Immature natural killer cell (primary cell): ENCODE measurements at places on chromosomes 2 and 18.

DNA sequence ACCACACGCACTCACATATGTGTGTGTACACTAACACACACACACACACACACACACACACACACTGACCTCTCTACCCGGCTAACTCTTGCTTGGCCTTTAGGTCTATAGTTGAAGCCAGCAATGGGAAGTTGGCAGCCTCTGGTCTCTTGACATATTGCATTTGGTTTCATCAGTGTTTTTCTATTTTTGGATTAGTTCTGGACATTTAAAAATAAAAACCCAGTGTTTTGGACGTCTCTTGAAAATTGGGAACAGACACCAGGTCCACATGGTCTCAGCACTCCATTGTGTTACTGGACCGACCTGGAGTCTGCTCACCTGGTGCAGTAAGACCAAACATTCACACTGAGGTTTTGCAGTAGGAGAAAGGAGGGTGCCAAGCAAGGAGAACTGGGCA is 50.4 kb upstream of the AFF3 start:
- no peak for DNase-seq

- DNase-seq, result no peak
Observed at GRCh38 chr2:68978098-68978497, 3.7 kb downstream of the GKN1 start.

- DNase-seq, result no peak
Observed at GRCh38 chr2:71669628-71670429, 216.5 kb downstream of the DYSF start.

DNA sequence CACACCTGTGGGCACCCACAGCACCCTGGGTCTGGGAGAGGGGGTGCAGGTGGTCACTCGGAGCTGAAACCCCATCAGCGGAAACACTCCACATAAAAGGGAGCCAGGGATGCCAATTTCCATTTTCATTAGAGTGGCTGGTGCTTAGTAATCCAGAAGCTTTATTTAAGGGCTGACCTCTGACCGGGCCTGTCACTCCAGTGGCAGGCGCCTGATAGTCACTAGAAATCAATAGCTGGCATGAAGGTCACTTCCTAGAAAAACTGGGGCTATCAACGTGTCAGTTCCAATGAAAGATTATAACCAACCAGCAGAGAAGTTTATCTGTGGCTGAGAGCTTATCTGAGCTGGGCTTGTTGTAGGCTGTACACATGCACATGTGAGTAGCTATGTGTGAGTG is 333.7 kb upstream of the SKOR2 start:
- no peak for DNase-seq

DNA sequence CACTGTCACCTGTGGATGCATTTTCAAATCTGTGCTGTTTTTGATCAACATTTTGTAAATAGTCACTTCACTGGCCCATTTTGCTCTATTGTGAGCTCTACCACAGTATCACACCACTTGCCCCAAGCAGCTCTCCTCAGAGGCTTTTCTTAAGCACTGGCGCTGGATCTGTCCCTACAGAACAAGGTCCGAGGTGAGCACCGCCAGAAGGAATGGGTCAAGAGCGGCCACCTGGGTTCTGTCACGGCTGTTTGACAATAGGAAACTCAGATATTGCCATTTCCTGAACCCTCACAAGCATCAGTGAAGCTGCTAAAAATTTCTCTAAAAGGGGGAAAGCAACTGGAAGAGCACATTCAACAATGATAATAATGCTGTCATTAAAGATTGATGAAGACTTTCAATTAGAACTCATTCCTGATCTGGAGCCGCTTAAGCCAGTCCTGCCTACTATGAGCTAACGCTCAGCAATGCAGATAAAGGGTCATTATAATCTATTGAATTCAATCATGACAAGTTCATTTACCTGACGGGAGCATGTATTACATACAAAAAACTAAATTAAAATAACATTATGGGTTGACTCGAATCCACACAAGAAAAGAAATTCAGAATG is 514.0 kb downstream of the GALR1 start:
- no peak for DNase-seq

DNA sequence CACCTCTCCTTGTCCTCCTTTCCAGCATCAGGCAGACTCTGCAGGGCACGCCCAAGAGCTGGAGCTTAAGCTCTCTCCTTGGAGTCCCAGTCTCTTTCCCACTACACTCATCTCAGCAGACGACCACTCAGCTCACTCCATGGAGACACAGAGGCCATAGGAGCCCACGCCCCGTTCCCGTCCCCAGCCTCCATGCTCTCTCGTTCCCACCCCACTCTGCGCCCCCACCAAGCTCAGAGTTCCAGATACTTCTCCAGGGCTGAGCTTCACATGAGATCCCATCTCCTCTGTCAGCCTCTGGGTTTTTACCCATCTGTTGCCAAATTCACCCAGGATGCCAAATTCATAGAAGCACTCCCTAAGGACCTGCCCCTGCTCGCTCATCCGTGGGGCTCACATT is 87.3 kb downstream of the MALT1 start:
- no peak for DNase-seq

DNA sequence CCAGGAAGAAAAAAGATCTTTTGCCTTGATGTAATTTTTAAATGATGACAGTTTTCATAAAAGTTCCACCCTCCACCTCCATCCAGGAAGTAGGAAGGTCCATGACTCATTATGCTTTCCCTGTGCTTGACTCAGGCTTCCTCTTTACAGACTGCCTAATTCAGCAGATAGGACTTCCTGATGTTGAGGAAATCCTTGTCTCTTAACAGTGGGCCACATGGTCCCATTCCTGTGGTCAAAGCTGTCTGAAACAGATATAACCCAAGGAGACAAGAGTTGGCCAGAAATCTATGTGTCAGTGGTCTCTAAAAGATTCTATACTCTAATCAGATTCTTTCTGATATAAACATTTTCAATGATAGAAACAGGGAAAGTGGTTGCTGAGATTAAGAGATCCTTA is 119.1 kb downstream of the BAZ2B start:
- DNase-seq, result no peak

- DNase-seq, result no peak
Observed at GRCh38 chr2:120867290-120868241, 131.9 kb downstream of the GLI2 start.

- no peak for DNase-seq
Observed at GRCh38 chr2:208182835-208183234, 7.0 kb downstream of the C2orf80 start.

DNA sequence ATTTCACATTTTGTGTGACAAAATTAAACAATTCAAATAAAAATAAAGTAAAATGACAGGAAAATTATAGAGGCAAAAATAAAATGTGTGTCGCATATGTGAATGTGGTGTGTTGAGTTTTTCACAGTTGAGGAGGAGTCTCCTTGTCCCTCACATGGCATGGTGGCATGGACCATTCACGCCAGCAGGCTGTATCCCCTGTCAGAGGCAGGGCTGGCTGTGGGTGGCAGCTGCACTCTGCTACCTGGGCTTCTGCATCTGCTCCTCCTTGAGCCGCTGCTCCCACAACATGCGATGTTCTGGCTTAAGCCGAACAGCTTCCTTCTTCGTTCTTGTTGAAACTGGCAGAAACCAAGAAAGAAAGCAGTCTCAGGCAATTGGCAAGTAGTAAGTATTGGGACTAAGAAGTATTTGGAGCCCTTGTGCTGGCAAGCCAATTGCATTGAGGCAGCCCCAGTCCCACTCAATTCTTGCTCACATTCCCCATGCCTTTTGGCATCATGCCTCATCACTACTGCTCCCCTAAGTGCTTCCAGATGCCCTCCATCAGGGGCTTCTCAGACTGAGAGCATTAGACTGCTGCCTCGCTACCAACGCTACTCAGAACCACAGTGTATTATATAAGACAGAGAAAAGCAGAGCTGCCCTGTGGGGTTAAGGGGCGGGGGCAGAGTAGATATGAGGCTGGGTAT is 177.9 kb upstream of the NABP1 start:
- DNase-seq, result no peak

DNA sequence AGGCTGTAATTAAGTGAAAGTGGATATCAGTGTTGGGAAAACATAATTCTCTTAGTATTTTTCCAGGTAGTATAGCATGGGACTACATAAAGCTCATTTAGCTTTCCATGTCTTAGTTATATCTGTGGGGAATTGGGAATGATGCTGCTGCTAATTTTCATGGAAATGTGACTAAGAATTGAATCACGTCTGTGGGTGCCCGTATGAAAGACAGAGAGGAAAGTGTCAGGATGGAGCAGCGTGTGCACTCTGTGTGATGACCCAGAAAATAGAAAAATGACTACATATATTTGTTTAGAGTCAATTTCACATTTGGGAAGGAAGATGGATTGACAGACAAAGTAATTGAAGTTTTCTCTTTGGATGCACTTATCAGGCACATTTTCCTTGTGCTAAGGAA is 212.1 kb downstream of the PTPRM start:
- DNase-seq, result no peak

GRCh38 chr2:69007169-69007568 is 5.8 kb upstream of the ANTXR1 start:
- DNase-seq, result no peak

DNA sequence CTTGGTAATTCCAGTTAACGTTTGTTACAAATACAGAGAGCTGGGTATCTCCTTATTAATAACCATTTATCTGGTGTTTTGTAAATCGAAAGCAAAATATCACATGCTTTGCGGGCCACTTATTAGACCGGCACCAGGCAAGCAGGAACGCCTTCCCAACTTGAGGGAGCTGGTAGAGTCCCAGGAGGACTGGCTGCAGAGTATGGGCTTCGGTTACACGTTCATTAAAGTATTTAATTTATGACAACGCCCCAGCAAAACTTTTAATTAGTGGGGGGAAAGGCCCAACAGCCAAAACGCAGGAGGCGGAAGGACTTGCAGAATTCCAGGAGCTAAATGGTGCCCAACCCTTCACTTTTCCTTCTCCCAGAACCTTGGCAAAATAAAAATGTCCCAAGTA is 3.7 kb downstream of the SMAD7 start:
- no peak for DNase-seq

DNA sequence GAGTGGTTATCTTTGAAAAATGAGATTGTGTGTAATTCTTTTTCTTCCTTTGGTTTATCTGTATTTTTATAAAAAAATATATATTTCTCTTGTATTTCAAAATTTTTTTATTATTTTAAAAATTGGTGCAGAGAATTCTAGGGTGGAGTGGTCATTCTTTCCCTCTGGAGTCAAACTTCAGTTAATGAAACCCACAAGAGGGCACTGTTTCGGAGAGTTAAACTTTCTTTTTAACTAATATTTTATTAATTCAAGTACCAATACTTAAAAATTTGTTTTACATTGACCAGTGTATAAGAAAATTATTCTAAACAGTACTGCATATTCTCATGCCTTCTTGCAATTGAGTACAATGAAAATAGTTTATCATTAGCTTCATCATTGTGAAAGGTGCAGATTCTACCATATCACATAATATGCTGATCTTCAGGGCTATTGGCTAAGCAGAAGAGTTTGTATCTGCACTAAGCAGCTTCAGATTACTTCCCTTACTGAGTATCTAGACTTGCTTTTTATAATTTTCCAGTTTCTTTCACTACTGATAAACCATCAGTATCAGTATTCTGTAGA is 50.1 kb downstream of the HS1BP3 start:
- no peak for DNase-seq

DNA sequence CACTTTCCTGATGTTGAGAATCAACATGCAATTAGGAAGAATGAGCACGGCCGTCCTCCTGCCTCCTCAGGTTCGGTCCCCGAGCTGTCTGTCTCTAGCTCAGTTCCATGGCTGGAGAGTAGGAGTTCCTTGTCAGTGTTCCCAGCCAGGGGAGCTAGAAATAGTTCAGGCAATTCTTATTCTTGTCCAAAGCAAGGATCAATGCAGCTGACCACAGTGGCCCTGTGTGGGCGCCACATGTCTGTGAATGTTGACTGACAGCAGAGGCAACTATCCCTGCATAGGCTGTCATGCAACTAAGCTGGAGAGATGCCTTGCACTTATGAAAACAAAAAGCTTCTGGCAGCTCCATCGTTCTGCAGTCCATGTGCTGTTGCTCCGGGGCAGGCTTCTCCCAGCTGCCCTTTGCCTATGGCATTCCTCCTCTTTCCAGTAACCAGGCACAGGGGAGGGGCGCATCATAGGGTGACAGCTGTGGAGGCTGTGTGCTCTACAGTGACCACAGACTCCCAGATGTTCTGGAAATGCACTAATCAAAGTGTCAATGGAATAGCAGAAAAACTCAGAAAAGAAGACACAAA is 58.7 kb downstream of the PDCL3 start:
- no peak for DNase-seq
